NCI-H524 (cell line): ENCODE measurements at places on chromosomes 2 and 18.

DNA sequence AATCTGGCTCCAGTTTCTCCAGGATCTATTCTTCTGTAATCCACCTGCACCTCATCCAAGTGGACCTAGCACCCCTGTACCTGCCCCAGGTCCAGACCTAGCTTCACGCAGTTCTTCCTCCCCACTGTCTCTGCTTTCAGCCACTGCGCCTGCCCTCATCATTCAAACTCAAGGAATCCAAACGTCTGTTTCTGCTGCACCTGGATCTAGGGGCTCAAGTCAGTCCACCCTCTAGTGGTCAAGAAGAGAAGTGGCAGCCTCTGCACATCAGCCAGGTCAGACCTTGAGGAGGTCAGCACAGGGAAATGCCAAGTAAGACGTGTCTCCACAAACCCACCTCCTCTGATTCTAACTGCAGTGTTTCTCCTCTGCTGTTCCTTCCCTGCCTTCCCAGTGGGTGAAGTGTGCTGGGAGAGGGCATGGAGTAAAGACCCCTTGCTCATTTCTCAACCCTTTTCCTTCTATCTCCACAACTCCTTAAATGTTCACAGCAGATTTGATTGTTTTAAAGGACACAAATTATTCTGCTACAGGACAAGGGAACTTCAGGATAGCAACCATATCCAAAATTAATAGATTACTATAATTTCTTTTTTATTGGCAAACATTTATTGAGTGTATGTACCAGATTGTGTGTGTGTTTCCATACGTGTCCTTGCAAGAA is 8.6 kb upstream of the RNF152 start:
- DNase-seq, result peak; percentile 22

DNA sequence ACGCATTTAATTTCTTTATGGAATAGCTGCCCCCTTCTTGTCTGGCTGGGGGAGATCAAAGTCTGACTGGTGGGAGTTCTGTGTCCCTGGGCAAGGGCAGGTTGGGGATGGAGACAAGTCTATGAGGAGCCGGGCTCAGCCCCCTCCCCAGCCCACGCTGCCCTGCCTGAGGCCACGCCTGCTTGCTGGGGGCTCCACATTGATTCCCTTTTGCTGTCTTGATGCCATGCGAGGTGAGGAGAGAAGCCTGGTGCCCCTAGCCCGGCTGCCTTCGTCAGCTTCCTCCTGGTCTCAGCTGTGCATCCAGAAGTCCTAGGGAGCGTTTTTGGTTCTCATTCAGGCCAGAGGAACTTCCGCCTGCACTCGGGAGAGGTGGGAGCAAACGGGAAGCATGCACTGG is 247.9 kb downstream of the NDUFA10 start:
- no peak for DNase-seq

DNA sequence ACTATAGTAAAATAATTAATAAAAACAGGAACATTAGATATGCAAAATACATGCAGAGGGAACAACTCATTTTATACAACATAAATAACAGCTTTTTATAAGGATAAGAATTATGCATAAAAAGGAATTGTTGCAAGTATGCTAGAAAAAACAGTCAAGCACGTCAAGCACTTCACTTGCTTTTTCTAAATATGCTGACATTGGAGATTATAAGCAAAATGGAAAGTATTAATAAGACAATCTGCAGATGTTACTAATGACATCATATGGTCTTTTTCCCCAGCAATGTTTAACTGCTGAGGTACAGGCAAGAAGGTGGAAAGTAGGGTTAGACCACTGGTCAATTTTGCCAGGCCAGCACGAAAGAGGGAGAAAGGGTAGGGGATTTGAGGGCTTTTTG is 111.7 kb downstream of the HIBCH start:
- no peak for DNase-seq

GRCh38 chr2:75807992-75808391 is 97.3 kb upstream of the GCFC2 start:
- DNase-seq, result peak; percentile 28

DNA sequence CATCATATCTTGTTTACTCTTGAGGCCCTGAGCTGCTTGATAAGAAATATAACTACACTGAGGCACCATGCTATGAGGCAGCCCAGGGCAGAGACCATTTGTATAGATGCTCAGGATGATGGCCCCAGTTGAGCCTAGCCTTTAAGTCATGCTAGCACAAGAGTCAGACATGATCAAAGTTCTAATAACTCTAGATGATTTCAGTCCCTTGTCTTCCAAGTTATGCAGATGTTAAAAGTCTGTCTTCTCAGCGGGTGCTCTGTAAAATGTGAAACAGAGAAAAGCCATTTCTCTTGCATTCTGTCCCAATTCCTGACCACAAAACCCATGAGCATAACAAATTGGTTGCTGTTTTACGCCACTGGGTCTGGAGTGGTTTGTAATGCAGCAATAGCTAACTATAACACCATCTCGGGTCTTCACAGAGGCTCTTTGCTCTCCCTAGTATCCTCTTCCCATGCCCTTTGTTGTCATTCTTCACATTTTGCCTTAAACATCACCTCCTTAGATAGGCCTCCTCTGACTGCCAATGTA is 49.6 kb downstream of the NXPH2 start:
- DNase-seq, result no peak

DNA sequence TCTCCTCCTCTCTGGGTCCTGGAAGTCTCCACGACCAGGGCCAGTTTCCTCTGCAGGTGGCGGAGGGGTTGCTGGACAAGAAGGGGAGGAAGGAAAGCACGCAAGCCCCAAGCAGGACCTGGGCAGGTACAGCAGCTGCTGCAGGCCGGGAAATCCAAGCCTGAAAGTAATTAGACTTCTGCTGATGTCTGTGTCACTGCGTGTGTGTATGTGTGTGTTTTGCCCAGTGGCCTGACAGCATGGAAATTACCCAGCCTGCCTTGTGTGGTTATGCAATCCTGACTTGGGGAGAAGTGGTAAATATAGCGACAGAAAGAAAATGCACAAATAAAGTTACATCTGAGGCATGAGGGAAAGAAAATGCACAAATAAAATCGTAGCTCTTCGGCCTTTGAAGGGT is 121.8 kb upstream of the ZBTB14 start:
- no peak for DNase-seq

DNA sequence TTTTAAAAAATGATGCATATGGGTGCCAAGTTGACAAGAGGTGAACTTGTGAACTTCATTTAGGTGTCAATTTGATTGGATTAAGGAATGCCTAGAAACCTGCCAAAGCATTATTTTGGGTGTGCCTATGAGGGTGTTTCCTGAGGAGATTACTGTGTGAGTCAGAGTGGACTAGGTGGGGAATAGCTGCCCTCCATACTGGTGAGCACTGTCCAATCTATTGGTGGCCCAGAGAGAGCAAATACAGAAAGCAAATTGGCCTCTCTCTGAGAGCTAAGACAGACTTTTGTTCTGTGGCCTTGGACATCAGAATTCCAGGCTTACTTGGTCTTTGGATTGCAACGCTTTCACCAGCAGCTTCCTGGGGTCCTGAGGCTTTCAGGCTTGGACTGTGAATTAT is 388.0 kb downstream of the SUCLG1 start:
- no peak for DNase-seq

- peak; percentile 24 for DNase-seq
These were observed 83.3 kb downstream of the LIMS1 start for GRCh38 chr2:108617617-108618016.

GRCh38 chr2:40220177-40220925 is 231.5 kb downstream of the SLC8A1 start:
- no peak for DNase-seq
